Esophagus squamous epithelium (tissue), 5 donors: ENCODE measurements at places on chromosomes 1 and 21.
A peak's percentile ranks its signal among the peaks of the same experiment; 100 is the strongest.

GRCh38 chr1:43947874-43948437 lies 1.2 kb downstream of the IPO13 start:
- DNase-seq = no peak

DNA sequence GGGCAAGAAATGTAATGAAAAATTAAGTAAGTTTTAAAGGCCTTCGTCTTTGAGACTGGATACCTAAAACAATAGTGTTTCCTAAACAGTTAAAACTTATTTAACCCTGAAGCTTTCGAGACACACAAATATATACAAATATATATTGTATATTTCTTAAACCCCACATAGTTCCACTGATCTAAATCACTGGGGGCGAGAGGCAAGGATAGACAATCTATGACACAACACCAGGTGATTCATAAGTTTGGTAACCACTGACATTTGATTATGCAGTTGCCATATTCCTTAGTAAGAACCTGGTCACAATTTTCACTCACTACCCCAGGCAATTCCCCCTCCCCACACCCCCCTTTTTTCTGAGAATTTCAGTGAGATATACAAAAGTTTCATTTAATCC lies 55.3 kb upstream of the BOLA1 start:
- DNase-seq = no peak

DNA sequence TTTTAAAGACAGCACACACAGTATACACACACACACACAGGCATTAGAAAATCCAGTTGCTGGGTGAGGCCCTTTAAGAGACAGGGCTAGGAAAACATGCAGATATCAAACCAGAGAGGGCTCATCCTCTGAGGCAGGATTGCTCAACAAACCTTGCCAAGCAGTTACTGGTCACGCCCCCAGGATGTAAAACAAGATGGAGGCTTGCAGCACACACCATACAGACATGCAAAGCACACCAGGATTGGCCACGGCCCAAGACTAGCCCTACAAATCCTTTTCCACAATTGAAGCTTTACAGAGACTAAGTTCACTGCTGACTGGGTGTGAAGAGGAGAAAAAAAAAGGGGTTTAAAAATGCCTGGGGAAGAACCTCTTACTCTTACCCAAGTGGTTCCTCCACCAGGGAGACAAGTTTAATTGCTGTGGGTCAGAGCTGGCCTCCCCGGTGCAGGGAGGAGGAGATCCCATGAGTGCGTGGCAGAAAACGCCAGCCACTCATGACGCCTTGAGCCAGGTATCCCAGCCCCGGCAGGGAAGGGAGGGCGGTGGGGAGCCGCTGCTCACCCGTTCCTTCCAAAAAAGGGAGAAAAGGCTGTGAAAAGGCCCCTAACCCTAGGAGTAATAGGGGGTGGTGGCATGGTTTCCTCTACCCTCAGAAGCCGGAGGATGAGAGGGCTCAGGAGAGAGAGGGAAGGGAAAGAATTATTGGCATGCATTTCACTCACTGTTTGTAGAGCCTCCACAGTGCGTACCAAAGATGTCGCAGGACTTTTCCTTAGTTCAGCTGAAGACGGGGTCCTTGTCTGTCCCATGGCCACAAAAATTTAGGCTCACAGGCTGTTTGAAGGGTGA lies 594.6 kb upstream of the ZP4 start:
- DNase-seq = no peak

- DNase-seq = no peak
Observed at GRCh38 chr1:226349801-226350518, 41.0 kb upstream of the LIN9 start.

DNA sequence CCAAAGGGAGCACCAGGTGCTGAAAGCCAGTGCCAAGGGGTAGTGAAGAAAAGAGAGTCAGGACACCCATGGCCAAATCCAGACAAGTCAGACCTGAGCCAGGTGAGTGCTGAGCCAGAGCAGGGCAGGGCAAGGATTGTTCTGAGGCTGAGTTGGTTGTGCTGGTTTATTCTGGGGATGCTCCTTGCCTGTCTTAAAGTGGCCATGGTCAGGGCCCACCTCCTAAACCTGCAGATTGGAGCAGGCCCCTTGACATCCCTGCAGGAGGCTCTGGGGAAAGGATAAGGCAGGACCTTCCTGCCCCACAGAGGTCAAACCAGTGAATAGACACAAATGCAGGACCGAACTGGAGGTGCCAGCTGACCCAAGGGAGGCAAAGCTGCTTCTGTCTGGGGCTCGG lies 138.4 kb downstream of the HIVEP3 start:
- DNase-seq = no peak

- no peak for DNase-seq
Observed at GRCh38 chr21:42637267-42638041, 16.0 kb upstream of the PDE9A start.

DNA sequence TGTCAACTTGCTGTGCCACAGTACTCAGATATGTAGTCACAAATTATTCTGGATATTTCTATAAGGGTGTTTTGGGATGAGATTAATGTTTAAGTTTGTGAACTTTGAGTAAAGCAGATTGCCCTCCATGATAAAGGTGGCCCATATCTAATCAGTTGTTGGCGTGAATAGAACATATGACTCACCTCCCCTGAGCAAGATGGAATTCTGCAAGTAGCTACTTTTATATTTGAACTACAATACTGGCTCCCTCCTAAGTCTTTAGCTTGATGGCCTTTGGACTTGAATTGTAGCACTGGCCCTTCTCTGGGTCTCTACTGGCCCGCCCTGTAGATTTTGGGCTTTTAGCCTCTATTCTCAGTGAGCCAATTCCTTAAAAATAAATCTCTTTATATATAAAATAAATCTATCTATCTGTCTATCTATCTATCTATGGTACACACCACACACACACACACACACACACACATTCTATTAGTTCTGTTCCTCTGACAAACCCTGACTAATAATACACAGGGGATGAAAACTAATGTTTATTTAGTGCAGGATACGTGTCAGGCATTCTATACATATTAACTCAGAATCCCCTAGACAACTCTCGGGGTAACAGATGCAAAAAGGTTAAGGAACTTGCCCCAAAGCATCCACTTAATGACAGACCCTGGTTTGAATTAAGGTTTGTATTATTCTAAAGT lies 37.9 kb upstream of the PDC start:
- no peak for DNase-seq

- DNase-seq = no peak
Observed at GRCh38 chr21:45753445-45753844, 109.9 kb downstream of the PCBP3 start.

- no peak for DNase-seq
Observed at GRCh38 chr1:28236656-28237322, 865 bp downstream of the ATP5IF1 start.

DNA sequence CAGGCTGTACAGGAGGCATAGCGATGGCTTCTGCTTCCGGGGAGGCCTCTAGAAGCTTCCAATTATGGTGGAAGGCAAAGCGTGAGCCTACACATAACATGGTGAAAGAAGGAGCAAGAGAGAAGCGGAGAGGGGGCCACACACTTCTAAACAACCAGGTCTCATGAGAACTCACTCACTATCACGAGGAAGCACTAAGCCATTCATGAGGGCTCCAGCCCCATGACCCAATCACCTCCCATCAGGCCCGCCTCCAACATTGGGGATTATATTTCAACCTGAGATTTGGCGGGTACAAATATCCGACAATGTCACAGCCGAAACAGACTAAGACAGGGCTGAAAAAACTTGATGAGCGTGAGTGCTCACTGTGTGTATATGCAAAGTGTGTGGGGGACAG lies 89.3 kb upstream of the CNIH3 start:
- DNase-seq = no peak

- peak; percentile 49 for DNase-seq
Observed at GRCh38 chr1:36400825-36401601, 3.3 kb upstream of the LSM10 start.

- no peak for DNase-seq
Observed at GRCh38 chr1:87803375-87803774, 474.7 kb downstream of the LMO4 start.

GRCh38 chr1:200392625-200393185 lies 17.1 kb downstream of the ZNF281 start:
- DNase-seq = no peak

DNA sequence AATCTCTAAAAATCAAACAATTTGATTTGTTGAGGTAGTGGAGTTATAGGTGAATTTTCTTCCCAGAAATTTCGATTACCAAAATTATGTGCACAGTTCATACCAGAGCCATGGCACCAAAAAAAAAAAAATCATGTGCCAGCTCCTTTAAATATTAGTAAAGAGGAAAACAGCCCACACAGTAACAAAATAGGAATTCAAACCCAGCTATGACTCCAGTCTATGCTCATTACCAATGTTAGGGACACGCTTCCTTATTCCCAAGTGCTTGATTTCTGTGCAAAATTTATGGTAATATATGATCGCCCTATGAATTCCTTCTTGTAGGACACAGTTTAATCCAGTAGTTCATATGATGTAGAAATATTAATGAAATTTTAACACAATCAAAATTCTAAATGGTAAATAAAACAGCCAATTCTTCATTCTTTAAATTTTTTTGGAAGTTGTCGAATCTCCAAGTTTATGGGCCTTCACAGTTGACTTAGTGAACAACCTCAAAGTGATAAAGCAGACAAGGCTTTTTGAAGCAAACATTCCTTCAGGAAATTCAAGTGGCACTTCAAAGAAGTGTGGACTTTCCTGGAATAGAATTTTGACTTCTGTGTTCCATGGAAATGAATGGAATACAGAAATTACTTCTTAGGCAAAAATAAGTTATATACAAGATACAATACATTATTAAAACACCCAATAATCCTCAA lies 1.9 kb downstream of the TOR1AIP2 start:
- no peak for DNase-seq

- no peak for DNase-seq
Observed at GRCh38 chr1:58094221-58094620, 452.3 kb downstream of the OMA1 start.

DNA sequence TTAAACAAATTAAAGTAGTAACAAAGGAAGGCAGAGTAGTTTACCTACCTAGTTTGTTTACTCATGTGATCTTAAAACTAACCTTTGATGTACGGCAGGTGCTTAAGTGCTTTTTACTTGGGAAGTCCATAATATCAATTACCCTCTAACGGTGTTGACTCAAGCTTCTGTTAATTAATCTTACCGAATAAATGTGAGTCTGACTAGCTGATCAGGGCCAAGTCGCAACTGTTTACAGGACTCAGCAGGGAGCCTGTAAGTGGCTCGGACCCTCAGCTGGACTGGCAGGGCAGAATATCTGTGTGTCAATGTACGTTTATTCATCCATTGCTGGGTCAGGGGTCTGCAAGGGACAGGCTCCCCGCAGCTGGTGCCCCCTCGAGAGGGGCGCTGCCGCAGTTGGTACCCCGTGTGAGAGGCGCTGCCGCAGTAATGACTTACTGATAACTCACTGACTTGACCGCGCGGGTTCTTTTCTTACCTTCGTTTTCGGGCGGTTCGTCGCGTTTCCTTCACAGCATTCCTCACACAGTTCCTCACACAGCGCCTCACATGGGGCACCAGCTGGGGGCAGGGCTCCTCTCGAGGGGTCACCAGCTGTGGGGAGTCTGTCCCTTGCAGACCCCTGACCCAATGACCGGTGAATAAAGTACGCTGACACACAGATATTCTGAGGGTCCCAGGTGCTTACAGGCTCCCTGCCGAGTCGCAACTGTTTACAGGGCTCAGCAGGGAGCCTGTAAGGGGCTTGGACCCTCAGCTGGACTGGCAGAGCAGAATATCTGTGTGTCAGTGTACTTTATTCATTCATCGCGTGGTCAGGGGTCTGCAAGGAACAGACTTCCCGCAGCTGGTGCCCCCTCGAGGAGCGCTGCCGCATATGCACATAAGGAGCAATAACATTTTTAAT lies 3.0 kb downstream of the FMO1 start:
- no peak for DNase-seq

GRCh38 chr1:100353071-100353801 lies 930 bp downstream of the CDC14A start:
- peak; percentile 15 for DNase-seq

GRCh38 chr1:58670181-58670580 lies 29.7 kb downstream of the MYSM1 start:
- no peak for DNase-seq

- DNase-seq = no peak
Observed at GRCh38 chr21:36891692-36892091, 74.8 kb downstream of the HLCS start.

GRCh38 chr1:46673749-46674182 lies 2.1 kb downstream of the TEX38 start:
- no peak for DNase-seq

DNA sequence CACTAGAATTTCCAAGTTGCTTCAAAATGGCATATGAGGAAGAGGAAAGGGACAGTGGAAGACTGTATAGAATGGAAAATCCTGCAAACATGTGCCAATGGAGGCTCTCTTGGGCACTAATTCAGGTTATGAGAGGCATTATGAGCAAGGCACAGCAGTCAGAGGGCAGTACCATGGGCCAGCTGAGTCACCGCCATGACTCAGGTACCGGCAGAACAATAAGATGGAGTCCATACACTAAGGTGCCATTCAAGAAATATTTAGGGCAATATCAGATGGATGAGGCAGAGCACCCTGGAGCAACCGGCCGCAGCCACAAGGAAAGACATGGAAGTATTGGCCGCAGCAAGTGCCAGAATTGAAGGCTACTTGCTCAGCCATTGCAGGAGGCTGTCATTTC lies 25.6 kb upstream of the VAV3 start:
- no peak for DNase-seq

GRCh38 chr21:37098751-37099150 lies 25.7 kb downstream of the TTC3 start:
- no peak for DNase-seq

DNA sequence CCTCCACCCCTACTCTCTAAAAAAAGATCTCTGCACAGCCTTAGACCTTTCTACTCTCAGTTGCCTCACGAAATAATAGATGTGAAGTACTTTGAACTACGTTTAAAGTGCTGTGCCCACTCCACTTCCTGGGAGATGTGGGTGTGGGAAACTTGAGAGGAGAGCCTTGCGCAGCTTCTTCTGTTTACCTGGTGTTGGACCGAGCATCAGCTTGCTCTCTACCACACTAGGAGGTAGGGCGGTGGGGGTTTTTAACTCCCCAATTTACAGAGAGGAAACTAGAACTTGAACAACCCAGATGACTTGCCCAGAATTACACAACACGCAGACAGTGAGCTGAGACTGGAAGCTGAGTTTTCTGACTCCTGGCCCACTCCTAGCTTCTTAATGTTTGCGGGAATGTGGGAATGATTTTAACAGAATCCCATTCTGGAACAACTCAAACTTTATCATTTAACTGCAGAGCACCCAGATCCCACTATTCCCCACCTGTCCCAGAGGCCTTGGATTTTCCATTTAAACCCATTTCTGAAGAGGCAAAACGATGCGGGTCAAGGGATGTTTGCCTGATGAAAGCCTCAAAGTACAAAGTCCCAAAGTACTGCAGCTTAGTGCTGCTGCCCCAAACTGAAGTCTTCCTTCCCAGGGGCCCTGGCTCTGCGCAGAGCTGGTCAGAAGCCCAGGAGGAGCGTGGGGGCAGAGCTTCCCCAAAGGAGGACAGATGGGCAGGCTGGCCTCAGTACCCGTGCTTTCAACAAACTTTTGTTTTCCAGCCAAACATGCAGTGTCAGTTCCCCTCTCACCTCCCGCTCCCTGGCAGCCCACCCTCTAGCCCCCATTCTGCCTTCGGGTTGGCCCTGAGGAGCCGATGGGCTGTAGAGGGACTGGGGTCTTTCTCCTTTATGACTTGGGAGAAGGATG lies 19.0 kb downstream of the BTG2 start:
- no peak for DNase-seq
